ENCODE measurements at places on chromosomes 16 and 17. TPM values are rescaled to one million over a fixed set of nuclear protein-coding genes. Genes with fewer than 3 reads are reported as not detected.

The FAM117A gene
- 11.6 TPM for total RNA-seq

DNA sequence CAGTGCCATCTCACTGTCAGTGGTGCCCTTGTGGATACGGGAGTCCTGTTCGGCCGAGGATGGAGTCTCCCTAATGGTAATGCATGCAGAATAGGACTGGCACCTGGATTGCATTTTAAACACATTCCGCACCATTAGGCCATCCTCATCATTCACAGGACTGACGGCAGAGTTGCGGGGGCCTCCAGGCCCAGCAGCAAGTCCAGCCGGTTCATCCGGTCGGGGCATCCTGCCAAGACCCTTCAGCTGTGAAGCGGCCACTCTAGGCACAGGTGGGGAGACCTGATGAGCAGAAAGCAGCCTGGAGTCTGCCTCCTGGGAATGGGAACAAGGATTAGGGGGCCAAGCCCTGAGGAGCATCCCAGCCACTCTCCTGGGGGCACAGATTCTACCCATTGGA is 90.3 kb upstream of the XYLT1 start:
- DNase-seq, result no peak

The MT1H gene
- total RNA-seq, result 0.71 TPM

- DNase-seq, result no peak
These were observed 47.0 kb downstream of the SKAP1 start for GRCh38 chr17:48382989-48383388.

GRCh38 chr17:13046361-13046760 is 28.5 kb upstream of the ELAC2 start:
- DNase-seq, result no peak

DNA sequence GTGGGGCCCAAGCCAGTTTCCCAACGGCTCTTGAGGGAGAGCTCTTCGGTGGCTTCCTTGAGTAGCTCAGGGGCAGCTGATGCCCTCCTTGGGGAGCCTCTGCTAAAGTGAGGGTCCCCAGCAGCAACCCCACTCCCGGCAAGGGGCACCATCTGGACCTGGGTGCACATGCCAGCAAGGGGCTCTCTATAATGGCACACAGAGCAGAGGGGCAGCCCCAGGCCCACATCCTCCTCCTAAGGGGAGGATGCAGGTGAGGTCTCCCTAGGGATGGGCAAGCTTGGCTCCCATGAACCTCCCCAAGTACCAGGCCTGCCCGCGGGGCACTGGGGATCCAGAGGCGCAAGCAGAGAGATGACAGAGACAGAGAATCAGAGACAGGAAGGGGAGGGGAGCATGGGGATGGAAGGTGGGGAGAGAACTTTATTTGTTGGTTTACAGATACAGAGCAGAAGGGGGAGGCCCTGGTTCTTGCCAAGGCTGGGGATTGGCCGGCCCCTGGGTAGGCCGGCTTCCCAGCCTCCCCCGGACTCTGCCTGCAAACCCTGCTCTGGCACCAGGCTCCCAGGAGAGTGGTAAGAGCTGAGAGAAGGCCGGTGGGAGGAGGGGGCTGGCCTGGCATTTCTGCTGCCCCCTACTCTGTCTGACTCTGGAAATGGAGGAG is 61.4 kb downstream of the SRCIN1 start:
- no peak for DNase-seq

DNA sequence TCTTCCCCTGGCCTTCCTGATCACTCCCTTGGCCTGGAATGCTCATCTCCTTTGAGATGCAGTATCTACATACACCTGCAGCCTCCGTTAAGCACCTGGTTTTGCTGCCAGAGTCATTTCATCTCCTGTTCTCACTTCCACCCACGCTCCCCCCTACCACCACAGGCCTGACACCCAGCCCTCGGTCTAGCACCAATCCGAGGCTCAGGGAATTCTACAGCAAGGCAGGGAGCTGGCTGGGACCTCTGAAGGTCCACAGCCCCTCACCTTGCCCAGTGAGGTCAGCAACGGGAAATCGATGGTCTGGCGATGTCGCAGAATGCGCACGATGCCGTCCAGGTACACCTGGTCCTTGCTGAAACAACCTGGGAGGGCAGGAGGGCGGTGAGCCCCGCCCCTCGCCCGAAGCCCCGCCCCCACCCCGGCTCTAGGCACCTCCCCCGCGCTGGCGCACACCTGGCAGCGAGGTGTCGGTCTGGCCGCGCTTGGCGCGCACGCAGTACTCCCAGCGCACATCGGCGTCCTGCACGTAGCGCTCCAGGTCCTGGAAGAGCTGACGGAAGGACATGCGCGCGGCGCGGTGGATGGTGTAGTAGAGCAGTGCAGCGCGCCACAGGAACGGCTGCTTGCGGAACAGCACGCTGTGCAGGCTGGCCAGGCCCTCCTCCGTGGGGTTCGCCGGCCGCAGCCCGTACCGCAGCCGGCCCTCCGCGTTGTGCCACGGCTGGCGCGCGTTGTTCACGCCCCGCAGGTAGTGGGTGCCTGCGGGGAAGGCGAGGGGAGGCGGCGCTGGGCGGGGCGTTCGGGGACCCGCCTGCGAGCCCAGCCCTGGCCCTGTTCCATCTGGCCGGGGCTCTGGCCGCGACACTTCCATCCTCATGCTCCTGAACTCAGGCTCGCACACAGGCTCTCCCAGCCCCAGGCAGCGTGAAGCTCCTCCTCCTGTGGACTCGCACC is 5.7 kb downstream of the MATCAP1 start:
- peak; percentile 40 for DNase-seq

GRCh38 chr17:30232015-30232823 is 3.3 kb downstream of the SLC6A4 start:
- DNase-seq, result no peak

- DNase-seq, result no peak
These were observed 1.9 kb downstream of the NUDT7 start for GRCh38 chr16:77724174-77724573.

DNA sequence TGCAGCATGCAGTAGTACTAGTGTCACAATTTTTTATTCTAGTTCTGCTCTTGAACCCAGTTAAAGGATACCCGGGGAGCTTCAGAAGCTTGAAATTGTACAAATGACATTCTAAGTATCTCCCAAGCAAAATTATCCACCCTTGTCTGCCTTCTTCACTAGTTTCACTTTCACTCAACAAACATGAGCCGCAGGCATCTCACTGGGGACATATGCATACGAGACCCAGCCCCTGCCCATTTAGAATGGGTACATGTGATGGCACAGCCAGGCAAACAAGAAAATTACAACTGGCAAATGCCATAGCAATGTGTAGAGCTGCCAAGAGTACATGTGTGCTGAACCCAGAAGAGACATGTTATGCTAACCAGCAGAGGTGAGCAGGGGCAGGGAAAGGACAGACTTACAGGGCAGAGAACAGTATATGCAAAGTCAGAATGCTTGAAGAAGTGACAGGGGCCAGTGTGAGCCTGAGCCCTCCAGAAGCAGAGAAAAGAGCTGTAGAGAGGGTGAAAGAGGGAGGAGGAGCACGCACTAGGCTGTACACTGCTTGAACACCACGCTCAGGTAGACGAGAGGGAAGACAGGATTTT is 8.3 kb downstream of the GINS2 start:
- DNase-seq, result no peak

The ABAT gene
- 6.4 TPM for total RNA-seq

- DNase-seq, result no peak
These were observed 20.2 kb upstream of the CES1 start for GRCh38 chr16:55853114-55853513.

GRCh38 chr16:89134269-89134668 is 37.3 kb upstream of the CDH15 start:
- DNase-seq, result no peak

DNA sequence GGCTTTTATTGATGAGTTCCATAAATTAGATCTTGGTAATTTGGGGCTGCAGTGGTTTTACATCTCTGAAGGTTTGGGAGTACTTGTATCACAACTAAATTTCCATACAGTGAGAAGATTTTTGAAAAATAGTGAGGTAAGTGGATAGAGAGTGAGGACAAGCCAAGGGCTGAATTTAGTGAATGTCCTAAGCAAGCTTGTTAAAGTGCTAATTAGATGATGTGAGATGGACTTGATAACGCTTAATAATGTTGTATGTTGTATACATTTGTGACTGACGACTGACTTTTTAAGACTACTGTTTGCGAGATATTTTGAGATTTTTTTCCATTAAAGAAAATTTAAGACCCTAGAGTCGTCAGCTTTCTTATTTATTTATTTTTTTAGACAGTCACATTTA is 3.9 kb downstream of the NFATC3 start:
- no peak for DNase-seq

- DNase-seq, result no peak
These were observed 65.5 kb downstream of the DYNLRB2 start for GRCh38 chr16:80606221-80606766.

DNA sequence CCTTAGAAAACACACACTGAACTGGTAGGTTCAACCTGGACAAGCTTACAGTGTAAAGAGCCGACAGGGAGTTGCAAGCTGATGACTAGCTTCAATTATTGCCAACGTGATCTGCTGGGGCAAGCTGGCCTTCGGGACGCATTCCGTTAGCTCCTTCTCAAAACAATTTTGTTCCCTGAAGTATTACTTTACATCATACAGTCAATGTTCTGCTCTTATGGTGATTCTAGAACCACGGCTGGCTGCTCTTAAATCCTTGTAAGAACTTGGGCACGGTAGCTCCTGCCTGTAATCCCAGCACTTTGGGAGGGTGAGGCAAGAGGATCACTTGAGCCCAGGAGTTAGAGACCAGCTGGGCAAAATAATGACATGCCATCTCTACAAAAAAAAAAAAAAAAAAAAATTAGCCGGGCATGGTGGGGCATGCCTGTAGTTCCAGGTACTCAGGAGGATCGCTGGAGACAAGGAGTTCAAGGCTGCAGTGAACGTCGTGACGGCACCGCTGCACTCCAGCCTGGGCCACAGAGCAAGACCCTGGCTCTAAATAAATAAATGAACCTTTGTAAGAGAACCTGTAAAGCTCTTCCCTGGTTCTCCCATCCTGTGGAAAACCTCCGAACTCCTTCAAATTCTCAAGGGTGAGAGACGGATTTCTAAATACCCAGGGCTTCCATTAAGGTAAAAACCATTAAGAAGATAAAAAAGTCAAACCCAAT is 2.0 kb downstream of the CDIP1 start:
- DNase-seq, result no peak

The SEZ6L2 gene
- 0.33 TPM for total RNA-seq

The HOXB6 gene
- total RNA-seq, result 0.24 TPM

The ADAP2 gene
- 1.1 TPM for total RNA-seq

The SAT2 gene
- 16.8 TPM for total RNA-seq

DNA sequence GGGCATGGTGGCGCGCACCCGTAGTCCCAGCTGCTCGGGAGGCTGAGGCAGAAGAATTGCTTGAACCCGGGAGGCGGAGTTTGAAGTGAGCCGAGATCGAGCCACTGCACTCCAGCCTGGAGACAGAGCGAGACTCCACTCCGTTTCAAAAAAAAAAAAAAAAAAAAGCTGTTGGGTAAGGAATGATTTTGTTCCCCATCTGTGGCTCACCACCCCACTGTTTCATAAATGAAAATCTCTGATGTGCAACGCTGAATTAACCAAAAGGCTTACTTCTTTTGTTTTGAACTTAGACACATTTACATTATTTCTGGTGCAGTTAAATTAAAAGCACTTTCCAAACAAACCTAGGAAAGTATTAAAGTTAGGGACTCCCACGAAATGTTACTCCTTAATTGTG is 1.2 kb upstream of the METTL9 start:
- no peak for DNase-seq

DNA sequence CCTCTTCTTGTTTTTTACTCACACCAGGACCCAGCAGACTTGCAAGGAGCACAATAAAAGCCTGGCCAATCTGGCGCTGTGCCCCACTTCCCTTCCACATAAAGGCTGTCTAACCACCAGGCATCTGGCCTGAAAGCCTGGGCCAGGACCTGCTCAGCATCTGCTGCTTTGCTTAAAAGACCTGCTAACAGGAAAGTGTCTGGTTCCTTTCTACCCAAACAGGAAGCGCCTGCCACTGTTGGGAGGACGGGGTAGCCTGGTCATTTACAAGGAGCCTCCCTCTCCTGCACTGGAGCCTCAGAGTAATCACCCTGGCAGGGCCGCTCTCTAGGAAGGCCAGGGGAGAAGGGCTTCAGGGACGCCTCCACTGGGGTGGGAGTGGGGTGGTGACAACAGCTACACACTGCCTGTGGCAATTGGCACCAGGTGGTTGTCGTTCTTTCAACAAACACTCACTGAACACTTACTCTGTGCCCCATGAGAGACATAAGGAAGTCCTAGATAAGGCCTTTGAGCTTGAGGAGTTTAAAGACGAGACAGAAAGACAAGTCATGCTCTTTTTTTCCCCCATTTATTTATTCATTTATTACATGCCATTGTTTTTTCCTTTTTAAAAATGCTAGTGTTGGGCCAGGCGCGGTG is 6.3 kb upstream of the MMP28 start:
- no peak for DNase-seq

The EVPLL gene
- not detected for total RNA-seq

DNA sequence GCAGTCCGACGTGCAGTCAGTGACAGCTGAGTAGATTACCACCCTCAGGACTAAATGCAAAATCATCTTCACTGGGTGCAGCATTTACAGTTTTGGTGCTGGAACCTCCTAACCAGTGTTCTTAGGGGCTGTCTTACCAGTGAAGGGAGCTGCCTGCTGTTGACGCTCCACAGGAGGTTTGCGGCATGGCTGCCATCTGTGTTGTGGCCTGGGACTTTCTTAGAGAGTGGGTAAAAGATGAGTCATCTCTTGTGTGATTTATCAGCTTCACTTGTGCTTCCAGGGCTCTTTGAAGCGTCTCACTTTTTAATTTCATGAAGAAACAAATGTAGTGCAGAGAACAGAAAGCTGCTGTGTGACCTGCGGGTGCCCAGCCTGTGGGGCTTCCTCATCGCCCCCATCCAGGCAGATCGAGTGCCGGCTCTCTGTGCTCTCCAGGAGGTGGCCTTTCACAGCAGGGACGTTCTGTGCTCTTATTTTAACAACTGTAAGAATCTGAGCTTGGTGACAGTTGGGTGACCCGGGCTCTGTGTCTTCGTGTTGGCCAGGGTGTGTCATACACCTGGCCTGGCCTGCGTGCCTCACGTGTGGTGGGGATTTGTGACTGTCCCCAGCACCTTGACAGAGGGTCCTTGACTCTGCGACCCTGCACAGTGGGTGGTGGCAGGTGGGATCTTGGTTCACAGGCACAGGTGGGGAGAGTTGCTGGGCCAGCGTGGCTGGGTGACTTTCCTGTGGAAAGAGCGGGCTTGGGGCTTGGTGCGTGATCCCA is 24.3 kb upstream of the ZNF750 start:
- DNase-seq, result peak; percentile 80

DNA sequence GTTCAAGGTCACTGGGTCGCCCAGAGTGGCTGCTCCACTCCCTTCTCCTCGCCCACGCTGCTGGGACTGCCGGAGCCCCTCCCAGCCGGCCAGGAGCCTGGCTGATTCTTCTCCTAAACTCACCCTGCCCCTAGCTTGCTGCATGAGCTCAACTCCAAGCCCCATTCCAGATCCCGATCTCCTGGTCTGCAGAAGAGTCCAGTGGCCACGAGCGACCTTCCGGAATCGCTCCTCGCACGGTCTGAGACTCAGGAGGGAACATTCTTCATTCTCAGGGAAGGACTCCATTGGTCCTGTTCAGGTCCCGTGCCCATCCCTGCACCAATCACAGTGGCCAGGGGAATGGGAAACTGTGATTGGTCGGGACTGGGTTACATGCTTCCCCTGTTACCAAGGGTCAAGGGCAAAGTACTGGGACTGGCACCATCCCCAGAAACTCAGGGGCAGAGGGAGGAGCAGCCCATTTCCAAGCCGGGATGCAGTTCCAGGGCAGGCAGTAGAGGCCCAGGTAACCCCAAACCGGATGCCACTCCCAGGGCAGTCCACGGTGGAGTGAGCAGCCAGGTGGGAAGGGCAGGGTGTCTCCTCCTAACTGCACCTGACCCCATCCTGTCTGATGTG is 24.5 kb upstream of the CIBAR2 start:
- DNase-seq, result no peak

Measured in activated T-cell treated with anti-CD3 and anti-CD28 coated beads, Interleukin-2, amount 50 U/mL, for 4 hours (primary cell).